ENCODE measurements at places on chromosomes 1 and 21.

- DNase-seq, result no peak
Observed at GRCh38 chr1:42743317-42744147, 3.5 kb upstream of the CLDN19 start.

DNA sequence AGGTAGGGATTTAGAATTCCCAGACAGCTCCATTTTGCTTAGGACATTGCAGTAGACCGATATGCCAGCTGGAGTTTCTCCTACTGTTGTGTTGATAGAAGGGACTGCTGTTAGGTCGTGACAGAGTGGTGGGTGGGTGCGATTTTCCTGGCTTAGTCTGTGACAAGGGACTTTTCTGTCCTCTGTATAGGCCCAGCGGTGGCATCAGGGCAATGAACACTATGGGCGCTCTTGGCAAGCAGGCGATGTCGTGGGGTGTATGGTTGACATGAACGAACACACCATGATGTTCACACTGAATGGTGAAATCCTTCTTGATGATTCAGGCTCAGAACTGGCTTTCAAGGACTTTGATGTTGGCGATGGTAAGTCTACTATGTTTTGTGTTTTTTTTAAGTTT lies 321.8 kb downstream of the ZP4 start:
- DNase-seq, result no peak

DNA sequence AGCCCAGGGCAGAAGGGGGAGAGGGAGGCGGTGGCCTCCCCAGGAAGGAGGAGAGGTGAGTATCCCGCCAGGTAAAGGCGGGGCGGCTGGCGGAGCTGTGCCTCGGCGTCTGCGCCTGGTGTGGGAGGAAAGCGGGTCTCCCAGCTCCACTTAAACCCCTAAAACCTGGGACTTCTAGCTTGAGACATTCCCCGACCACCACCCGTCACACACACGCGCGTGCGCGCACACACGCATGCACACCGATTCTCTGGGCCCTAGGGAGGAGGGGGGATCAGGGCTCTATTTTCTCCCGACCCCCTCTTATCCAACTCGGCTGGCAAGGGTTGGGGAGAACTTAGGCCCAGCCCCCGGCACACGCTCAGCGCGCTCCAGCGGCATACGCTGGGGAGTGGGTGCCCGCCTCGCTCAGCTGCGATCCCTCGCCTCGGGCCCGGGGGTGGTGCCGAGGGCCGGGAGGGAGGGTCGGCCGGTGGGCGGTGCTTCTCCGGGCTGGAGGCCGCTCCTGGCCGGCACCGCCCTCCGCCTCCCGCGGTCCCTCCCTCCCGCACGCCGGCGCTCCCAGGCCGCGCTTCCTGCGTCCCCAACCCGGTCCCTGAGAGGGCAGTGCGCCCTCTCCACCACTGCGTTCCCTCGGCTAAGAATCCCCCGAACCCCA lies at the start of gene TMEM51:
TSS of gene TMEM51 (plus strand) at position 564 of the 658 bp plus-strand sequence. CDS start 61,341 bp downstream, outside the sequence.
- no peak for DNase-seq

- DNase-seq, result no peak
Observed at GRCh38 chr1:158724442-158724841, 3.9 kb upstream of the OR6K3 start.

DNA sequence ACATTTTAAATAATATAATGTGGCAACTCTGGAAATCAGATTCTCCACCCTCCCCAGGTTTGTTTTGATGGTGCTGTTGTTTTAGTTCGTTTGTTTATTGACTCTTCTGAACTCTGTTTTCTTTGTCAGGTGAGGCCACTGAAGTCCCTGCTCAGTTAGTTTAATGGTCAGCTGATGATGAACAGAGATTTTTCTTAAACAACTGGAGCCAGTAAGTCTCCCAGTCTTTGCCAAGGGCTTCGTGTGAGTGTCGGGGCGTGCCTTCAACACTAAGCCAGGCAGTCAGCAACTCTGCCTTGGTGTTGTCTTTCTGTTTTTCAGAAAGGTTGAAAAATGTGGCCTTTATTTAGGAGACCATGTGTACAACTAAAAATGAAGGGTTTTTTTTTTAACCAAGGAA lies 58.9 kb downstream of the TEX35 start:
- no peak for DNase-seq

GRCh38 chr1:223714849-223715603 lies 2.7 kb downstream of the CAPN2 start:
- no peak for DNase-seq

All from common myeloid progenitor, CD34-positive (primary cell).